Left cardiac atrium (tissue), 4 donors: ENCODE measurements at places on chromosomes 4 and X. TPM values are rescaled to one million over a fixed set of nuclear protein-coding genes. Genes with fewer than 3 reads are reported as not detected.
A peak's percentile ranks its signal among the peaks of the same experiment; 100 is the strongest.

GPR119 gene
- not detected for total RNA-seq

- no peak for DNase-seq
Measured at GRCh38 chr4:26764231-26764630, 96.4 kb upstream of the STIM2 start.

CENPVL1 gene
- not detected for total RNA-seq

DNA sequence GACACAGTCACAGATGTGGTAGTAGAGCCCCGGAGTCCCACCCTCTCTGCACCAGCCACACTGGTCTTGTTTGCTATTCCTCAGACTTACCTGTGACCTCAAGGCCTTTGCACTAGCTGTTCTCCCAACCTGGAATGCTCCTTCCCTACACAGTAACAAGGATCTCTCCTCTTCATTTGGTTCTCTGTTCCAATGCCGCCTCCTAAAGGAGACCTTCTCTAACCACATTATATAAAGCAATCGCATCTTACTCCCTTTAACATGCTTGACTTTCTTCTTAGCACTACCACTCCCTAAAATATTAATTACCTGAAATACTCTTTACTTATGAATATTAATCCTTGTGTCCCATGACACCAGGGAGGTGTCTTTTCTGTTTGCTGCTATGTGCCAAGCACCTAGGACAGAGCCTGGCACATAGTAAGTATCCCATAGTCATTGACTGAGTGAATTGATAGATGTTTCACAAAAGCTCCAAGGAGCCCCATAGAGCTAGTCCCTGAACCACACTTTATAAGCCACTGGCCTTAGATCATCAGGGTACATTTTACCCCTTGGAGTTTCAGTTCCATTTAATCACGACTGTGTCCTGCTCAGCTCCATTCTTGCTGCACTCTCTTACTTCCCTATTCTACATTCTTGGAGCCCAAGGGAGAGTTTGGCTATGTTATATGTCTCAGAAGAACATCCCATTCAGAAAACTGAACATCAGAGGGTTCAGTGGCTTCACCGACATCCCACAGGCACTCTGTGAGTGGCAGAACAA is 312.7 kb downstream of the RAB28 start:
- no peak for DNase-seq

DNA sequence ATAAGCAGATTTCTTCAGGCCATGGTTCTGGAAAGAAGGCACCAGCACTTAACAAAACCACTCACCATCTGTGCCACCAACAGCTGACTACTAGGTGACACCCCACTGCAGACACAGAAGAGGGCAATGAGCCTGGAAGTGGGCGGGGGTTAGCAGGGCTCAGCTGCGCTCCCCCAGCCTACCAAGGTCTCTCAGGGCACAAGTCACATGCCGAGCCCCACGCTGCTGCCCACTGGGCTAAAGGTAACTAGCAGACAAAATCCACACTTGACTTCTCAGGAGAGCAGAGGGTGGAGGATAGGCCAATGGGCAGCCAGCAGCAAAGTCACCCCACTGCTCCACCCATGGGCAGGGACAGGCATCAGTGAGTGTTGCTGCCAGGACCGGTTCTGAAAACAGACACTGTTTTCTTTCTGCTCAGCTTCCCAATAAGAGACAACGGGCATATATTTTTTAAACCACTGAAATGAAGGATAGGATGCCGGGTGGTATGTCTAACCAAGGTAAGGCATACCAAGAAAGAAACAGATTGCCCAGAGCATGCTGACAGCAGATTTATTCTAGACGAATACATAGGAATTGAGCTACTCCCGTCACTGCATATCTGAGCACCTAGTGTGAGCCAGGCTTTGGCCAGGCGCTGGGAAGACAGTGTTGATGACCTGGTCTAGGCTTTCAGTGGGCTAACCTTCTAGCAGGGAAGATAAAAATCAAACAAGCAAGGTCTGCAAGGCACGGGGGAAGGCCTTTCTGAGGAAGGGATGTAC is 20.1 kb downstream of the ACSL1 start:
- peak; percentile 82 for DNase-seq

- DNase-seq, result no peak
Measured at GRCh38 chrX:17758382-17758781, 21.1 kb downstream of the SCML1 start.

GRCh38 chr4:8515316-8516060 is 64.7 kb upstream of the GPR78 start:
- DNase-seq, result no peak

HS3ST1 gene
- 7.6 TPM for total RNA-seq

DNA sequence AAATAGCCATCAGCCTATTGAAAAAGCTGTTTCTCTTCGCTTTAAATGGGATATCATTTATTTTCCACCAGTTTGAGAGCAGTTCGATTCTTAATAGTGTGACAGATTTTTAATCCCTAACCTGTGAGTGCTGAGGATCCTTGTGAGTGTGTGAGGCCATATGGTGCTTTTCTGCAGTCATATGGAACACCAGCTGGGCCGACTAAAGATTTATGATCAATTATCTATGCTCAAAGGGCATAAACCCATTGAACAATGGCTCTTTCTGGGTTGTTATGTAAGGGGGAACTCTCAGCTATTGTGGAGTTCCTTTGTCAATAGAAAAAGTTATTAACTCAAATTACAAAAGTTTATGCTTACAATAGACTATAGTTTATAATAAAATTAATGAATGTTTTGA is 1003.6 kb downstream of the FAT4 start:
- DNase-seq, result no peak

DNA sequence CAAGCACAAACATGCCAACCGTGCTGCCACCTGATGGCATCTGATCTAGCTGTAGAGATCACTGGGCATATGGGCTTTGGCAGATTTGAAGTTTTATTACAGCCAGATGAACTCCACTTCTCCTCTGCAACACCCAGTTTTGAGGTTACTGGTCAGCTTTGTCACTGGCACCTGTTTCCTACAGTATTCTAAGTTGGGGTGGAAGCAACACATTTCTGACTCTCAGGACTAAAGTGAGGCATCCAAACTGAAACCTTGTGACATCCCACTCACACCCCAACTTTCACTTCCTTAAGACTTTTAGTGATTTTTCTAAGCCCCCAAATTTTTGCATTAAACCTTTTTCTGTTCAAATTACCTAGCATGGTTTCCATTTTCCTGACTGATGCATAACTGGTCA is 115.1 kb upstream of the PCDH18 start:
- no peak for DNase-seq
